Breast epithelium (tissue), 4 donors: ENCODE measurements at places on chromosomes 11 and 22.
A peak's percentile ranks its signal among the peaks of the same experiment; 100 is the strongest.

DNA sequence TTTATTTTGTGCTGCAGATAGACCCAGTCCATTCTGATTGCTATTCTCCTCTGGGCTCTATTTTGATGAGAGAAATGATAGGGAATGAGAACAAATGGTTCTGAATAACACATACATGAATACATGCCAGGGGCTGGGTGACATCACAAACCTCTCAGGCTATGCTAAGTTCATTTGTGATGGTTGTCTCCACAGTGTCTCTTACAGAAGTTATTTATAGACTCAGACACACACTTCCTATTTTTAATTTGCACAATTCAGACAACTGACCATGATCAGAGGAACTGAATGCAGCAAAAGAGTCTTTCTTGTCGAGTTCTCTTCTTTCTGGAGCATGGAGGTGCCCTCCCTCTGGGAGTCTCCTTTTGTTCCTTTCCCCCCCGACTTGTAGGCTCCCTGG lies 991.7 kb downstream of the OPCML start:
- no peak for DNase-seq

DNA sequence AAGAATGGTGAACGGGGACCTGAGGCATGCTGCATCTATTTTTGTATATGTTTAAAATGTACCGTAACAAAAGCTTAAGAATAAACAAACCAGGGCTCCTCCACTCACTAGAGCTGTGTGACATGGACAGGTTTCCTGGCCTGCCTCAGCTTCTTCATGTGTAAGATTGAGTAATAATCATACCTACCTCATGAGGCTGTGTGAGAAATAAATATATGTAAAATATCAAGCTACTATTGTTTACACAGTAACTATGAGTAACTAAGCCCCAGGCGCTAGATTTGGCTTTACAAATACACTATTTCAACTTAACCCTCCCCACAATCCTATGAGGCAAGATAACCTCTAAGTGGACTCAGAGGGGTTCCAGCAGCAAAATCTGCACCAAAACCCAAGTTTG lies 66.4 kb downstream of the SMCO4 start:
- no peak for DNase-seq

GRCh38 chr11:69730500-69730899 lies 26.7 kb upstream of the FGF19 start:
- DNase-seq: no peak

GRCh38 chr11:68780829-68781228 lies 29.5 kb upstream of the TESMIN start:
- no peak for DNase-seq

DNA sequence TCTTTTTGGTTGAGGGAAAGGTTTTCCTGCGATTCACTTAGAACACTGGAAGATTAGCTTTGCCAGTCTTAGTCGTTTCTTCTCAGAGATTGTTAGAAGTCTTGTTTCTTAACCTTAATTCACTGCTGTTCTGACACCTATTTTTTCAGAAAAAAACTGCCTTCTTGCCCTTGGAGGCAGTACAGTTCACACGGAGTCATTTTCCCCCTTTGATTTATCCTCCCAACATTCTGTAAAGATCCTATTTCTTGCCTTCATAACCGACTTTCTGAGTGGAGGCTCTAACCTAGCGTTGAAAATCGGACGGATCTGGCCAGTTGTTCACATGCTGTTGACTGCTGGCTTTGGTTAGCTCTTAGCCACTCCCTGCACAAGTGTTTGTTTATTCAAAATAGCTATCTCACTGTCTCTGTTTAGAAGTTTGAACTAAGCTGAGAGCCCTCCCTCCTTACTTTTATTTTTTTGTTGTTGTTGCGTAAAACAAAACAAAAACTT lies 737 bp downstream of the BCL2L13 start:
- no peak for DNase-seq

GRCh38 chr11:2797741-2798361 lies 87.7 kb downstream of the CDKN1C start:
- DNase-seq: peak; percentile 49

GRCh38 chr22:50517495-50518260 lies 7.7 kb downstream of the SCO2 start:
- DNase-seq: no peak

DNA sequence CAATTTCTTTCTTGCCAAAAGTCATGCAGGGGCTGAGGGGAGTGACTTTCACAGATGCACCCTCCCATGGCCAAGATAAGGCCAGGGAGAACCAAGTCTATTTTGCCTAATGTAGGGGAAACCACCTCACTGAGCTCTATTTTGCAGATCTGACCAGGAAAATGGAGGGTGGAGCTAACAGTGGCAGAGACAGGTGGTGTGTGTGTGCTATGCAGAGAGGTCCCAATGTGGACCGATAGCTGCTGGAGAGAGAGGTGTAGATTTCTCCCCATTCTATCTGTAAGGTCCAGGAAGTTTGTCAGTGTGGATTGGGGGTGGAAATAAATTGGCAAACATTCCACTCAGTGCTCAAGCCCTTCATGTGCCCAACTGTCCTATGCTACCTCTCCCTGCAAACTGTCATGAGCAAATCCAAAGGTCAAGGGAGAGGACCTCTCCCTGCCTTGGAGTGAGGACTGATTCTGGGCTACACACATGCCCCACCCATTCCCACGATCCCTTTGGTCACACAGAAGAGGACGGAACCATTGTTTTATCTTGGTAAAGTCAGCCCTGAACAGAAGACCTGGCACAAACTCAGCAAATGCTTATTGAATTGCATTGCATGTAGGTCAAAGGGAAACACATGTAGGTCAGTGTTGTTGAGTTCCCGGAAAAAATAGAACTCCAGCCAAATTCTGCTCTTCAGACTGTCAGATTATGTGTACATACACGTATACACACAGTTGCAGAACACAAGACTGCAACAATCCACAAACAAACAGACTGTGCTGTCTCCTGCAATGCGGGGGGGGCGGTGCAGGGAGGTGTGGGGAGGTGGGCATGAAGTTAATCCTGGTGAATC lies 65.9 kb downstream of the C11orf58 start:
- DNase-seq: no peak

- DNase-seq: peak; percentile 90
Observed at GRCh38 chr11:114059278-114059983, at the start of gene ZBTB16. Gene ZBTB16, plus strand, starts transcription at chr11:114059711. Its CDS starts 3,590 bp downstream, at chr11:114063301.

GRCh38 chr11:117100556-117100955 lies 2.3 kb upstream of the SIK3 start:
- no peak for DNase-seq

DNA sequence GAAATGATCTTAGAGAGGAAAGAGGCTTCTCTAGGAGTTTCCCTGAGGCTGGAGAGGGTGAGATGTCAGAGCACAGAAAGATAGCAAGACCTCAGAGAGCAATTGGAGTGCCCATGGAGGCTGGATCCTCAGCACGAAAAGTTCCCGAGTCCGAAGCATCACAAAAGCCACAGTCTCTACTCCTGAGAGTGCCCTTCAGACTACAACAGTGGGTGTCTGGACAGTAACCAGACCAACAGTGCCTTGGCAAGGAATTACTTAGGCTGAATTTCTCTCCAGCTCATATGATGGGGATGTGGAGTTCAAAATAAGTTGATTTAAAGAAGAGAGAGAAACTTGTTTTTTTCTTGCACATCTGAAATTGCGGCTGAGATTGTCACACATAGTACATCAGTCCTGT lies 31.9 kb upstream of the PSMA1 start:
- DNase-seq: no peak

GRCh38 chr22:17638182-17638431 lies 450 bp upstream of the BCL2L13 start:
- no peak for DNase-seq

DNA sequence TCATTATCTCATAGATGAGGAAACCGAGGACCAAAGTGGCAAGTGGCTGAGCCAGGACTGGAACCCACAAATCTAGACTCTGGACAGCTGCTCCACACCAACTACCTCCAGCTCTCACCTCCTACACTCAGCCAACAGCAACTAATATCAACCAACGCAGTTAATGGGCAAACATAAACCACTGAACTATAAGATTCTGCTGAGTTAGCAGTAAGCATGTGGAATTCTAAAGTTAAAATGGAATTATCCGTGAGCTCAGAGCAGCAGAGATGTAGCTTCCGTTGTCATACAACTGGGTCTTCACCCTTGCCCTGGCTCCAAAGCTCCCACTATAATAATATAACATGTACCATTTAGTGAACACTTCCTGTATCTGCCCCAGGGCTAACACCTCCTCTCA lies 27.1 kb downstream of the FAM227A start:
- DNase-seq: no peak

GRCh38 chr11:111539426-111540113 lies 950 bp upstream of the LAYN start:
- DNase-seq: no peak

- DNase-seq: no peak
Observed at GRCh38 chr11:36443661-36444060, 66.4 kb downstream of the TRAF6 start.

DNA sequence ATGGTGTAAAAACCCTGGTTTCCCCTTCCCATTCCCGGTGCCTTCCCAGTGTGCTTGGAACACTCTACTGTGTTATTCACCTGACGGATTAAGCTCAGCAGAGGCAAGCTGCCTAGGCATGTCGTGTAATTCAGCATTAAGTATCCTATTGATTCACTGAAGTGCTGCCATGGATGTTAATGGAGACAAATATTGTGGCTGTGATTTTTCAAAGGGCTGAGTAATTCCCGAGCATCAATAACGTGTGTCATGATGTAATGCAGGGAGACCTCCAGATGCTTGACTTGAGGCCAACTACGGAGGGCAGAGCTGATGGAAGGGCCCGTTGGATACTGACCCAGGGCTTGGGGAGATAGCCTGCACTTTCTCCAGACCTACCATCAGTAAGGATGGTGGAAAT lies 269.0 kb downstream of the ST3GAL4 start:
- no peak for DNase-seq

DNA sequence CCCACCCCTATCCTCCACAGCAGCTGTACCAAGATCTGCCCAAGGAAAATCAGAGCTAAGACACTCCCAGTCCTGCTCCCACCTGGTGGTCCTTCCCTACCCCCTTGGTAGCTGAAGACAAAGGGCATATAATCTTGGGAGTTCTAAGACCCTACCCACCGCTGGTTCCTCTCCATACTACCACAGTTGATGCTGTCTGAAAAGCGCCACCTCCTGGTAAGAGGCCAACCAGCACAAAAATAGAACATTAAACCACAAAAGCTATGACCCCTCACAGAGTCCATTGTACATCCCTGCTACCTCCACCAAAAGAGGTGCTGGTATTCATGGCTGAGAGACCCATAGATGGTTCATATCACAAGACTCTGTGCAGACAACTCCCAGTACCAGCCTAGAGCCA lies 161.5 kb upstream of the ARHGAP42 start:
- DNase-seq: no peak

GRCh38 chr11:64317325-64317960 lies at the start of gene TRMT112:
Gene TRMT112, minus strand, starts transcription at chr11:64317559. Its CDS starts 33 bp downstream, at chr11:64317526.
- peak; percentile 99 for DNase-seq

DNA sequence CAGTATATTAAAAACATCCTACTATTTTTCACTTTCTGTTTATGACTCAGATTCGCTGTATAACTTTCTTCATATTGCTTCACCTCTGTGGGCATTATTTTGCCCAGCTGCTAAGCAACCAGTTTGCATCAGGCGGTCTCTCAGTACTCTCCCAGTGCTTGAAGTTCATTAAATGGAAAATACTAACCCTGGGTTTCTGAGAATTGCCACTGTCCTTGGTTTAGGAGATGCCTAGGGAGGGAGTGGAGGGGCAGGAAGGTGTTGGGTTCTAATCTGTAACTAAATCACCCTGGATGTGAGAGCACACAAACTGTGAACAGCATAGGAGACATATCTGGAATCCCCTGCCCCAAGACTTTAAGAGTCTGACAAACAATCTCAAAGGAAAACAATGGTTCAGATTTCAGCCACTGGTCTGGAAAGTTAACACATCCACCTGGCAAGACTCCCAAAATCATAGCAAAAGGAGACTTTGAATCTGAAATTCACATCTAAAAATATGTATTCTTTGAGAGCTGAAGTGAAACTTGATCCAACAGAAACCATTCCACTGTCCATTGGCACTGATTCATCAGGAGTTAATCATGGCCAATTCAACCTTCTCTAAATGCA lies 540.0 kb downstream of the SOX6 start:
- DNase-seq: no peak

- no peak for DNase-seq
Observed at GRCh38 chr22:23452231-23453010, 127.7 kb downstream of the IGLL1 start.

- no peak for DNase-seq
Observed at GRCh38 chr11:112368381-112368780, 107.7 kb upstream of the PLET1 start.

DNA sequence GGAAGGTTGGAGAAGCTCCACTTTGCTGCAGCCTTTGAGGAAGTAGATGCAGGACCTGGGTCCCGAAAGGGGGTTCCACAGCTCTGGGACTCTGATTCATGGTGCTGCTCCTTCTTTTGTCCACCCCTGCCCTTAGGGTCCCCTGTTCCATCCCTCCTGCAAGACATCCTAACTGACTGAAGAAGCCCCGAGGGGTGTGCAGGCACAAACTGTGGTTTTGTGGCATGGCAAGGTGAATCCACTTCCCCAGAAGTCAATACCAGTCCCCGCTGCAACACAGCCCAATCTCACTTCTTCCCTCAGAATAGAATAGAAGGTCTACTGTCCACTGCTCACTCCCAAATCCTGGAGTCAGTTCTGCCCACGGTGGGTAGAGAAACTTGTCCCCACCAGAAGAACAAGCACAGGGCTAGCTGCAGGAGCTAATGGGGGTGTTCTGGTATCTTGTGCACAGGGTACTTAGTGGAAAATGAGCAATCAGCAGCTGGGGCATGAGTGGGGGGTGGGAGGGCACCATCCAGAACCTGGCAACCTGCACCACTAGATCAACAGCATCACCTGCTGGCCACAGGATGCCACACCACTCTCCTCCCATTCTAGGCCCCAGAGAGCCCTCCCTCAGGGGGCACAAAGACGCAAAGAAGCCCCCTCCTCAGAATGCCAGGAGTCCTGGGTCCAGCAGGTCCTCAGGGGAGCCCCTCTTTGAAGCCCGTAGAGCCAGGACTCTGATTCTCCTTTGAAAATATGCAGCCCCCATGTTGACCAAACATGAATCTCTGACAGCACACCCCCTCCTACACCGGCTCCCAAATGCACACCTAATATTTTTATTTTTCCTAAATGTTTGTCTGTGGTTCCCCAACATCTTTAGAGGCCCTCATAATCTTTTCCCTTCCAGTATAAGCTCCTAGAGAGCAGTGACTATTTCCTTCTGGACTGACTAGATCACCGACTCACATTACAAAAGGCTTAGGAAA lies 14.1 kb downstream of the SPATA19 start:
- DNase-seq: no peak

GRCh38 chr11:114307524-114308203 lies 11.5 kb downstream of the NNMT start:
- DNase-seq: peak; percentile 57

- DNase-seq: peak; percentile 75
Observed at GRCh38 chr11:18383388-18384156, 10.8 kb upstream of the LDHA start.

DNA sequence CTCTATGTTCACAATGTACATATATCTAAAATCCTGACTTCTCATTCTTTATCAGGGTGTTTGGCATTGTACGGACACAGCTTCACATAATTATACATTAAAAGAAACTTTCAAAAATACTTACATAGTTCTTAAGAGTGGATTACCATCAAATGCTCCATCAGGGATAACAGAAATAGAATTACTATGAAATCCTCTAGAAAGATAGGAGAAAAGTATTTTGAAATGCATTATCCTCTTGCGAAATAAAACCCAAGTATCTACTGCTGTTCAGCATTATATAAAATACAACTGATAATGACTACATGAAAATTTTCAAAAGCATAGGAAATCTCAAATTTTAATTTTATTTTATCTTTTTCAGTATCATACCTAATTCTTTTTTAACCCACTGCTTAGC lies 17.8 kb upstream of the CCDC34 start:
- DNase-seq: no peak
